Iris pigment epithelial cell (primary cell): ENCODE measurements at places on chromosomes 5 and 9.

DNA sequence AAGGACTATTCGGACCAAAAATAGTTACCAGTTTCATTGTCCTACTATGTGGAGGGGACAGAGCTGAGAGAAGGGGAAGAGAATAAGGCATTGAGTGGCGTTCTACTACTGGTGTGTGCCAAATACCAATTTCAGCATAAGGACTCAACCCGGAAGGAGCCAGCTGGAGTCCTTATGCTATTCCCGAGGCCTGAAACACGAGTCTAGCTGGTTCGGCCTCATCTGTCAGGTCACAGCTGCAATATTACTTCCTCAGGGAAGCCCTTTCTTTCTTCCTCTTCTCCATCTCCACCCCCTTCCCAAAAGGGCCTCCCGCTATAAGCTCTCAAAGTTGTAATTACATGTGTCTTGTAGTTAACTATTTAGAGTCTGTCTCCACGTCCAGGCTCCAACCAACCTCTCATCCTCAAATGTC is 20.5 kb upstream of the FER start:
- DNase-seq: no peak

- no peak for DNase-seq
Measured at GRCh38 chr9:85056203-85056572, 386.7 kb downstream of the NTRK2 start.

DNA sequence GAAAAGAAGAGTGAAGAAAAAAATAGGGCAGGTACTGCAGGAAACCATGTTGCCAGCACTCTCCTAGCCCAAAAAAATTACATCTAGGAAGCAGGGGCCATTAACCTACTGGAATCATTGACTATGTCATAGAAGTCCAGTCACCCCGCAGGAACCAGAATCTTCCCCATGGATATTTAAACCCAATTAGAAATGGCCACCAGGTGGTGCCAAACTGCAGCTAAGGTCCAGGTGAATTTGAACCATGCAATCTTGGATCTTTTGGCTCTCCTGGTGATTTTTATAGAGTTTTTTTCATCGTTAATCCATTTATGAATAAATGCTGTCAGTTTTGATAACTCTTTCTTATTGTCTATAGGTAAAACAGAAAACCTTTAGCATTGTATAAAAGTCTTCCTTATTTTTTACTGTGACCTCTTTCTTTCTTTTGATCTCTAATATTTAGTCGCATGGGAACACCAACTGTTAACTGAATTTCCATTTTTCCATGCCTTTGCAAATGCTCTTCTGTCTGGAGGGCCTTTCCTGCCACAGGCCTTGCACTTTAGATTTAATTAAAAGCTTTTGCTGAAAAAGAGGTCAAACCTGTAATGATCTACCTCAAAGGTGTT is 147.5 kb upstream of the FGF10 start:
- peak; percentile 43 for DNase-seq

GRCh38 chr5:219991-220390 is 1.9 kb downstream of the SDHA start:
- no peak for DNase-seq

GRCh38 chr5:140321796-140322195 is 18.9 kb upstream of the PFDN1 start:
- no peak for DNase-seq

GRCh38 chr9:79763671-79764285 is 192.0 kb downstream of the TLE4 start:
- no peak for DNase-seq

DNA sequence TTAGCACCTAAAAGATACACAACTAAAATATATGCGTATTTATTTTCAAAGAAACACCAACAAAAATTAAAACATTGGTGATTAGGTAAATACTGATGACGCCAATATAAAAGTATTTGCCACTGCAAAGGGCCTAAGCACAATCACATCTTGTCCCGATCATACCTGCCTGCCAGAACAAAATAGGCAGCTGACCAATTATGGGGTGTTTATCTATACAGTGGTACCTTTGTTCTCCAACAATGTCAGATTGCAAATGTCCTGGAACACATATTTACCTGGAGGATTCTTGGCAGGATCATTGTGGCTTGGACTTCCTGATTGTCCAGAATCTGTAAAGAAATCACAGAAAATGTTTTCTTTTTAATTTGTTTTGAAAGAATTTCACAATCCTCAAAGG is 134.5 kb downstream of the NFIB start:
- DNase-seq: no peak
